ENCODE measurements at places on chromosomes 5 and 9.

- no peak for DNase-seq
These were observed 677.0 kb downstream of the LRRC70 start for GRCh38 chr5:63255594-63255993.

GRCh38 chr9:27548055-27548741 is 18.6 kb upstream of the MOB3B start:
- no peak for DNase-seq

DNA sequence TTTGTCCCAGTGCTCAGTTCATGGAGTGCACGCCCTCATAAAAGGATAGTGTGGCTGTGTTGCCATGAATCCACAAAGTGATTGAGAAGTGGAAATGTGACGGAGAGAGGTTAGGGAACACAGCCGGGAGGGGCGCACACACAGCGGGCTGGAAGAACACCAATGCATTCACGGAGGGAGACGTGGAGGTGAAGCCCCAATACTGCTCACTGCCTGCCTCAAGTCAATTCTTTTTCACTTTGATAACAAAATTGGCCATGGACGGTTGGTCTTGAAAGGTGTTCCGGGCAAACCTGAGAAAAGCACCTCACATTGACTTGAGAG is 424.1 kb downstream of the MED10 start:
- no peak for DNase-seq

DNA sequence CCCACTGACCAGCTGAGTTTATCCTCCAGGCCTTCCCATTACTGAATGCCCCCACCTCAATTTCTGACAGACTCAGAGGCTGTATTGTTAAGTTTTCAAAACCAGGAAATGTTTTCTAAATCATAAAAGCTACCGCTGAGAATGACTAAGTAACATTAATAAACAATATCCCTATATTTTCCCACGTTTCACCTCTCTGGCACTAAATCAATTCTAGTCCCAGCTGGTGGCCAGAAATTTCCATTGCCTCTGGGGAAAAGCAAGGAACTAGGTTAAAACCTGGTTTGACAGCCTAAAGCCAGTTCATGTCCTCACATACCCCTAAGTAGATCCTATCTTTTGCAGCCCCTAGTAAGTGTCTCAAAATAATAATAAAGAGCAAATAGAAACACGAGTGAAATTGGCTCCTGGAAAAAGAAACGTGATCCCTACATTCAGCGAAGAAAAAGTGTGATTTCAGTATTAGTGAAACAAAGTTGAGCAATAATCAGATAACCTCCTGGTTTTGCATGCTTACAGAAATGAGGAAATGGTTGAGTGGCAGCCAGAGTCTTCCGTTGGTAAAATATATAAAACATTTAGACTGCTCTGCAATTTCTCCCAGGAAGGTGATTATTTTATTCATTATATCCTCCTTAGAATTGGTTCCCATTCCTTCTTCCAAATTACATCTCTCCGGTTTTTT is 110.9 kb downstream of the ESM1 start:
- DNase-seq, result no peak

GRCh38 chr5:430214-430925 is 12.6 kb upstream of the EXOC3 start:
- no peak for DNase-seq

DNA sequence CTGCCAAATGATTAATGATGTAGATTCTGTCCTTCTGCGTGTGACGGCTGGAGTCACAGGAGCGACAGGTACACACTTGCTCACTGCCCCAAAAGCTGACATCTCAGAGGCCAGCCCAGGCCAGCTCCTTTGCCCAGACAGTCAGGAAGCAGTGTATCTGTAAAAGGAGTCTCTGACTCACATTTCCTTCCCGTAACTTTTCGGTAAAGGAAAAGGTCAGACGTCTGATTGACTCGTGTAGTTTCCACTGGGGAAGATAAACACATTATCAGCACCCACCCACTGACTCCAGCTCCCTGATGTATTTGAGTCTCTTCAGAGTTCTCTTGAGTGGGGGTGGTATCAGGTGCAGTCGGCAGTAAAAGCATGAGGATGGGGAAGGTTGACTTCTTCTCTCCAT is 64.4 kb upstream of the WWC1 start:
- no peak for DNase-seq

DNA sequence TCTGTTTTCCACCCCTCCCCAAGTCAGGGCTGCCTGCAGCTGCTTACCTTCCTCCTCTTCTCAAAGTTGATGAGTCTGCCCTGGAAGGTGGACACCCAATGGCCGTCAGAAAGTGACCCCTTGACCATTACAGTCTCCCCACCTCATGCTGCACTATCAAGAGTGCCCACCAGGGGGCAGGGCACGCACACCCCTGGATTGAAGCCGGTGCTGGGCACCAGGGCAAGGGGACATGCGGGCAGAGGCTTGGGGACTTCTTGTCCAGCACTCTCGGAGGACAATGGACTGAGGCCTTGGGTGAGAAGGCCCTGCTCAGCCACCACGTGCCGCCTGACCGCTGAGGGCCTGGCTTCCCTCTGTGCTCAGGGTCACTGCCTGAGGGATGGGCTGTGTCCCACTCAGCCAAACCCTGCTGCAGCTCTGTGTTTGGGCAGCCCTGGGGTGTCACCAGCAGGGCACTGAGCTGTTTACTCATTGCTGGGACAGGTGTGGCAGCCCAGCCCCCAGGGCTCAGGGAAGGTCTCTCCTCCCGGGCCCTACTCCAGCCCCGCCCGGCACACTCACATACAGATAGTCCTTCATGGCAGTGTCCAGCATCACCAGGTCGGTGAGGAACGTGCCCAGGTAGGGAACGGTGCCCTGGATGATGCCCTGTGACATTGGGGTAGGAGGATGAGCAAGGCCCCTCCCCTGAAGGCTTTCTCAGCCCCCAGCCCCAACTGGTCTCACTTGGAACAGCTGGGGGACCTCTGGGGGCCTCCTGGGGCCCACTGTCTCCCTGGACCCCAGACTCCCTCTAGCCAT is 17.7 kb downstream of the RALGDS start:
- DNase-seq, result no peak

DNA sequence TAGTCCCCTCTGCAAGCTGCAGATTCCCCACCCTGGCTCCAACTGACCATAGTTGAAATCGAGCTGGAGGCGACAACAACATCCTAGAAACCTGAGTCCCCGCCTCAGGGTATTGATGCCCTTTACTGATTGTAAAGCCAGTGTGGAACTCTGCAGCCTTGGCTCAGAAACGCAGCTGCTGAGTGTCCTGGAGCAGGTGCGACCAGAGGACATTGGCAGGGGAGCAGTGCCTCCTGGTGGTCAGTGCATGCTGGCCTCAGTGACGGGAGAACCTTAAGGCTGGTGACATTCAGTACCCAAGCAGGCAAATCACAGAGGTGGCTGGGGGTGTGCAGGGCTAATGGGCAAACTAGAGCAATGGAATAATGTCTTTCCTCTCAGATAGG is 20.4 kb upstream of the ZNF354B start:
- no peak for DNase-seq

DNA sequence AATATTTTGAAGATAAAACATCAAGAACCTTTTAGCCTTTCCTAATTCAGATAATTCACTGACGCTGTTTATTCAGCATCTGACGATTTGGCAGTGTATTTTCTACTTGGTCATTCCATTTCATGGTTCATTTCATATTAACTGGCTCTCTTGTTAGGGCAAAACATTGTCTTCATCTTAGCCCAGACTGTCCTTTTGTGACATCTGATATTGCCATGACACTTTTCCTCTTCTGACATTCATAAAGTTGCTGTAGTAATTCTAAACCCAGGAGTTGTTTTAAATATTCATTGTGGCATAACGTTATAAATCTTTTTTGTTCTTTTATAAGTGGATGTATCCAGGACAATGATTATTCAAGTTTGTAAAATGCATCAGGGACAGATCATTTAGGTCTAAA is 1.8 kb downstream of the SCAMP1 start:
- DNase-seq, result no peak

DNA sequence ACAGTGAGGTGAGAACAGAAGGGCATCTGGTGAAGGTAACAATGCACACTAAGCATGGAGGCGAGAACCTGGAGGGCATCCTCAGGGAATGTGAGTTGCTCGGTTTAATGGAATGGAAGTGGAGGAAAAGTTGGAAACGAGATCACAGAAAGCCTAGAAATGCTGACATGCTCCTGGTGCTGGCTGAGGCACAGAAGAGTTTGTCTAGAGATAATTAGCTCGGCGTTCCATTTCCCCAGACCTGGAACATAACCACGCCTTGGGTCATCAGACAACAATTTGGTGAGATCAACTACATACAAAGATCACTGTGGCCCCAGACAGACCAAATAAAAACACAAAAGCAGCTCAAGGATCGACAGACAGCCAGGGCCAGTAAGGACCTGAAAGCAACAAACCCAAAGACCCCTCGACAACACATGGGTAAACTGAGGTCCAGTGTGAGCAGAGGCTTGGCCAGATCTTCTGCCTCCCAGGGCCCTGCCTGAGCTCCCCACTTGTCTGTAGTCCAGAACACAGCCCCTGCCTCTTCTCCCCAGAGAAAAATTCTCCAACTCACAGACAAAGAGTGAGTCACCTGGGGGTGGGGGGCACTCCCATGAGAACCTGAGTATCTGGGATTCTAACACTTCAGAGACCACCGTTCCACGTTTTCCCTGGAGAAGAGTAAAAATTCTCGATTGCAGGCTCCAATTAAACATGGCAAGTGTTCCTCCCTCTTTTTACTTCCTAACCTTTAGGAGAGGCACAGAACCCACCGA is 52.5 kb downstream of the SHB start:
- DNase-seq, result no peak

DNA sequence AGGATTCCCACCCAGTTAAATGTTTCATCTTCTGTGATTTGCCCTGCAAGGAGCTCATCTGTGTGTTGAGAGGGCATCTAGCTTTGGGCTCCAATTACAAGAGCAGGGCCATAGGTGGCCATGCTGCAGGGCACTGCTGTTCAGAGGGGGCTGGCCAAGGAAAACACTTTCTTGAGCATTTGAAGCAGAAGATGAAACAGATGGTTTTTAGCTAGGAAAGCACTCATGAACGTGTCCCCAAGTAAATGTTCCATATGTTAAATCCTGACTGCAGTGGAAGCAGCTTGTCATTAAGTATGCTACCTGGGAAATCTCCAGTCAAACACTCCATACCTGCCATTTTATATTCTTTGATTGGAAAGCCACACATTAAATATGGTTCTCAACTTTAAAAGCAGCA is 176.6 kb downstream of the FBXL7 start:
- DNase-seq, result no peak

- DNase-seq, result no peak
These were observed 55.4 kb downstream of the FOXI1 start for GRCh38 chr5:170161069-170161468.

- DNase-seq, result no peak
These were observed 44.6 kb downstream of the MARCHF11 start for GRCh38 chr5:16135003-16135402.

DNA sequence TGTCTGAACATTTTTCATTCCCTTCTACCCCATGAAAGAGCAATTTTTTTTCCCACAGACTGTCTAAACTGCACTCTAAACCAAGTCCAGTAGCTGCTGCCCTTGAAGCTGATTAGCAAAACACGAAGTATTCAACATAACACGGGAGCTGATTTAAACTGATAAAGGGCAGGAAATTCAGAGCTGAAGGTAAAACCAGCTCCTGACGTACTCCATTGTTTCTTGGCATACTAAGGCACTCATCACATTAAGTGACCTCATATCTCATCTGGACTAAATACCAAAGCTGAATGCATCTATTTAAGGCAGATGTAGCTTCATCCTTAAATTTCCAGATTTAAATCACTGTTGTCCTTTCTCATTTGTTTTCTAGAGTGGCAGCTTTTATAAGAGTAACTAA is 12.0 kb downstream of the GDF9 start:
- no peak for DNase-seq

GRCh38 chr5:170404398-170404797 is 15.2 kb upstream of the KCNMB1 start:
- no peak for DNase-seq

GRCh38 chr9:110013064-110013463 is 194.9 kb downstream of the C9orf152 start:
- DNase-seq, result no peak

DNA sequence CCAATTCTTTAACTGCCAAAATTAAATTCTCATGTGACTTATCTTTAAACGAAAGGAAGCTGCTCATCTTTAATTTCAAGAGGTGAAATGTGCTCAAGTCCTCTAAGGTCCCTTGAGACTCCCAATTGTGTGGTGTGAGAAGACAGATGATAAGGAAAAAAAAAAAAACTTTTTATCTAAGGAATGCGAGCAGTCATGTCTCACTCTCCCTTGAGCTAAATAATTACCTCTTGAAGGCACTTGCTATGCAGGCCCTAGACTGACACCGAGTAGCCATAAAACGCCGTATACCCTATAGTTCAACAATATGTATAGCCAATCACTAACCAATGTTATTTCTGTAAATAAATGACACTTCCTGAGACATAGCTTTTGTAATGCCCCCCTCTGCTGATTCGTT is 1.5 kb upstream of the DTWD2 start:
- DNase-seq, result no peak

GRCh38 chr5:120516805-120517204 is 52.7 kb downstream of the PRR16 start:
- DNase-seq, result no peak

- no peak for DNase-seq
These were observed 22.5 kb upstream of the NINJ1 start for GRCh38 chr9:93156475-93157008.

DNA sequence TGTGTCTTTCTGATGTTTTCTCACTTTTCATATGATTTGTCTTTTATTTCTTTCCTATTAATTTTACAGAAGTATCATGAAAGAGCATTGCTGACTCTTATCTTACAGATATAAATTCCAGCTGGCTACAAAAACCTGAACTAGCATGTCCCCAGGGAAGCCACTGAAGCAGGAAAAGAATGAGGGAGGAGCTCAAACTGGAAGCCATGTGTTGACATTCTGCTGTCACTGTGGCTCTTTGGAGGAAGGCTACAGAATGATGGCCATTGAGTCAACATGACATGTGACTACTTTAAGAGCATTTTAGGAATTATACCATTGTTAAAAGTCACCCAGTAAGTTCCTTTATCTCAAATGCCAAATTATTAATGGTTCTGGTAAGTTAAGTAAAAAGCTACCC is 638.3 kb upstream of the DMAC1 start:
- no peak for DNase-seq

DNA sequence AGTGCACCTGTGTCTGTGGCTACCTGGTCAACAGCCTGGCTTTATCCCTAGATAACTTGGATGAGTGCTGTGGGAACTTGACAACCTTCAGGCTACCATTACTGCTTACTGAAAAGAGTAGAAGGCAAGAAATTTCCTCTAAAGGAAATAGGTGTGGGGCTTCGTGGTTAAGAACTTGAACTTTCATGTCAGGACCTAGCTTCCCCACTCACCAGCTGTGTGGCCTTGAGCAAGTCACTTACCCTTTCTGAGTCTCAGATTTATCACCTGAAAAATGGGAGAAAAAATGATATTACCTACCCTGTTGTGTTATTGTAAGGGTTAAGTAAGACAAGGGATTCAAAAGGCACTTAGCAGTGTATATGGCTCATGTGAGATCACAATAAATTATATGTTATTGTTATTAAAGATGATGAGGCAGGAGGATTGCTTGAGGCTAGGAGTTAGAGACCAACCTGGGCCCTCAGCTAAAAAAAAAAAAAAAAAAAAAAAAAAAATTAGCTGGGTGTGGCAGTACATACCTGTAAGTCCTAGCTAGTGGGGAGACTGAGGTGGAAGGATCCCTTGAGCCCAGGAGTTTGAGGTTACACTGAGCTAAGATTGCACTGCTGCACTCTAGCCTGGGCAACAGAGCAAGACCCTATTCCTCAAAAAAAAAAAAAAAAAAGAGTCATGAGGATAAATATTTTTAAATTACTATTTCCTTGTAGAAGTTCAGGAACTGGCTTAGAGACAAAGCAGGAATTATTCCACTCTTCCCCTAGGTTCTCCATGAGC is 97.0 kb upstream of the SPRY4 start:
- DNase-seq, result no peak

- DNase-seq, result no peak
These were observed 163.5 kb upstream of the ADRA1B start for GRCh38 chr5:159752622-159753275.

All from NCI-H1048 (cell line).